ENCODE measurements at places on chromosomes 16 and 17.
A peak's percentile ranks its signal among the peaks of the same experiment; 100 is the strongest.

DNA sequence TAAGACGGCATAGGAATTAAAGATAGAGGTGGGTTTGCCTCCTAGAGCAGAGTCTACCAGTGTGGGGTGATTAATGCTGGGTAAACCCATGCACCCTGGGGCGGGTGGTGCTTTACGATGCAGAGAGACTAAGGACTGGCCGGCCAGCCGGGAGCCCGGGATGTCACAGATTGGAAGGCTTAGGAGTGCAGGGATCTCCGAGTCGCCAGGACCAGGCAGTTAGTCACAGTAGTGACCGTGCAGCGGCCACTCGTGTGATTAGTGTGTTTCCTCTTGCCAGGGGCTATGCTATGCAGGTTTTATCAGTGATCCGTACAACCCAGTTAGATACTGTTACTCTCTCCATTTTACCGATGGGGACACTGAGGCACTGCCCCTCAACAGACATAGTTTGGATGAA is 10.4 kb downstream of the CMIP start:
- no peak for DNase-seq

- no peak for DNase-seq
These were observed 22.7 kb downstream of the USP22 start for GRCh38 chr17:21019976-21020586.

DNA sequence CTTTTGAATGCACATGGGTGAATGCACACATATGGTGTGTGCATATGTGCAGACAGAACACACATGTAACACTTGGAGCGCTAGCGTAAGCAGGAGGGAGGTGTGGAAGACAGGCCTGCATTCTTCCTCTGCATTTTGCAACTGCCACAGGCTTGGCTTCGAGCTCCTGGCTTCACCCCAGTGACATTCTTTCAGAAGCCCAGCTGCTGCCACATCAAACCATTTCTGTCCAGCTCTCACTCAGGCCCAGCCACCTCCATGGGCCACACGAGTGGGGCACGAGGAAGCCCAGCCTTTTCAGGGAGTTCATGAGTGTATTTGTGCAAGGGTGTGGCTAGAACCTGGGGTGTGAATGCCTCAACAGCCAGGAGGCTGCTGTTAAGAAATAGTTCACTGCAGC is 18.8 kb downstream of the LGALS3BP start:
- no peak for DNase-seq

GRCh38 chr16:61858988-61859387 is 177.2 kb downstream of the CDH8 start:
- DNase-seq = no peak

- no peak for DNase-seq
These were observed 4.1 kb downstream of the DDX5 start for GRCh38 chr17:64502021-64502420.

DNA sequence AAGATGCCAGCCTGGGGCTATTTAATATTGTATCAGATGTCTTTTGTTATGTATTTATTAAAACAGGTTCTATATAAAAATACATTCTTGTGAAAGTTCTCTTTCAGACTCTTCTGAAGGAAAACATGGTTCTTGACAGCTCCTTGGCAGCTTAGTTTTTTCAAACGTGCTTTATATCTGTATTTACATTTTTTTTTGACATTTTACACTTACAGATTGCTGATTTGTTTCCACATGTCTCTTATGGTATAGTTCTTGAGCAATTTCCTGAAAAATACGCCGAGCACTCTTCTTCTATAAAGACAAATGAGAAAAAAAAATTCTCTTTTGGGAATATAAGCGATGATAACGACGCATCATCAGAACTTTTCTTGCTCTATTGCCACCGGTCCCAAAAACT is 9.5 kb downstream of the IGSF6 start:
- no peak for DNase-seq

GRCh38 chr17:40956401-40957254 is 10.1 kb downstream of the KRT39 start:
- no peak for DNase-seq

DNA sequence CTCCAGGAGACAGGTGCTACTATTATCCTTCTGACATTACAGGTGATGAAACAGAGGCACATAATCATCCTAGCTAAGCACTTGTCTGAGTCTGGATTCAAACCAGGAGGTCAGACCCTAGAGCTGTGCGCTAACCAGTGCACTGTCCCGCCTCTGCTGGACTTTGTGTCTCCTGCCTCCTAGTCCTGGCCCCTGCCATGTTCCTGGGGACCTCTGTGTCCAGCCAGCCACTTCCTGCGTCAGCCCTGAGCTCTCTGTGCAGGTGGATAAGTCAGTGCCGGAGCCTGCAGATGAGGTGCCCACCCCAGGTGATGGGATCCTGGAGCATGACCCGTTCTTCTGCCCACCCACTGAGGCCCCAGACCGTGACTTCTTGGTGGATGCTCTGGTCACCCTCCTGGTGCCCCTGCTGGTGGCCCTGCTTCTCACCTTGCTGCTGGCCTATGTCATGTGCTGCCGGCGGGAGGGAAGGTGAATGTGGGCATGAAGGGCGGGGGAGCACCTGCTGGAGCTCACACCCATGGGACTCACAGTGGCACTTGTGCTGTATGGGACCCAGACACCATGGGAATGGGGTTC is 4.2 kb downstream of the SGCA start:
- no peak for DNase-seq

DNA sequence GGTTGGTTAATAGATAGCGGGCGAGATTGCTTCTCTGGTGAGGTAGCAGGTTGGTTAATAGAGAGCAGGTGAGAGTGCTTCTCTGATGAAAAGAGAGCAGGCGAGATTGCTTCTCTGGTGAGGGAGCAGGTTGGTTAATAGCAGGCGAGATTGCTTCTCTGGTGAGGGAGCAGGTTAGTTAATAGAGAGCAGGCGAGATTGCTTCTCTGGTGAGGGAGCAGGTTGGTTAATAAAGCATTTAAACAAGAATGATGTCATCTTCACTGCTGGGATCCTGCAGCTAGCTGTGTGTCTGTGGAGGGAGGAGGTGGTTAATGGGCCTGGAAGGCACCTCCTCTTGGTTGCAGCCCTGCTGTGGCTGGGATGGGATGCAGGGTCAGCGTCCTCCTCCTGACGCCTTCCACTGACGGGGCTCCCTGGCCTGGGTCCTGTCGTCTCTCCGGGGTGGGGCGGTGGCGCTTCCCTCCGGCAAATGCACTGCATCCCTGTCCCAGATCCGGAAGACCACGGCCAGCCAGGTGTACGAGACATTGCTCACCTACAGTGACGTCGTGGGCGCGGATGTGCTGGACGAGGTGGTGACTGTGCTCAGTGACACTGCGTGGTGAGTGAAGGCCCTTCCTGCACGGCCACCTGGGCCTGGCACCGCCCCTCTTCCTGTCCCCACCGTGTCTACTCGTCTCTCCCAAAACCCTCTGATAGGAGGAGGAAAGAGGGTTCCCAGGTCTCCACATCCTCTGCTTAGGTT is 99.2 kb upstream of the ZNF750 start:
- DNase-seq = no peak

GRCh38 chr16:10325783-10326543 is 59.9 kb upstream of the ATF7IP2 start:
- no peak for DNase-seq

DNA sequence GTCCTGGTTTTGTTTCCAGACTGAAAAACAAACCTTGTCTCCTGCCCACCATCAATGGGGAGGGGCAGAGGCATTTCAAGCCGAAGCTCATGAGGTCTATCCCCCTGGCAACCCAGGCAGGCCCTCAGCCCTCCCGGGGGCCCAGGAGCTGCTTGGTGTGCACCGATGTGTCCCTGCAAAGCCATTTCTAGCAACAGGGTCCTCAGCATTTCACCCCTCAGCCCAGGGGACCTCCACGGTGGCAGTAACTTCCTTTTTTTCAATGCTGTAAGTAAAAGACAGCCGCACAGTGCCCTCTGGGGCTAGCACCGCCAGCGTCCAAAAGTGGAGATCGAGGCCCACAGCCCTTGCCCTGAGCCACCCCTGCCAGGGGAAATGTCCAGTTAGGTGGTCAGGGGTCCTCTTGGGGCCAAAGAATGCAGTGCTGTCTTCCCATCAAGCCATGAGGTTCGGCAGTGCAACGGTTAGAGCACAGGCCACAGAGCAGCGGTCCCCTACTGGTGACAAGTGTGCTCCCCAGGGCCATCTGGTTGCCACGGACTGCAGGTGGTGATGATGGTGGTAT is 79.9 kb downstream of the LITAF start:
- no peak for DNase-seq

- no peak for DNase-seq
These were observed 30.7 kb downstream of the YPEL2 start for GRCh38 chr17:59361916-59362810.

DNA sequence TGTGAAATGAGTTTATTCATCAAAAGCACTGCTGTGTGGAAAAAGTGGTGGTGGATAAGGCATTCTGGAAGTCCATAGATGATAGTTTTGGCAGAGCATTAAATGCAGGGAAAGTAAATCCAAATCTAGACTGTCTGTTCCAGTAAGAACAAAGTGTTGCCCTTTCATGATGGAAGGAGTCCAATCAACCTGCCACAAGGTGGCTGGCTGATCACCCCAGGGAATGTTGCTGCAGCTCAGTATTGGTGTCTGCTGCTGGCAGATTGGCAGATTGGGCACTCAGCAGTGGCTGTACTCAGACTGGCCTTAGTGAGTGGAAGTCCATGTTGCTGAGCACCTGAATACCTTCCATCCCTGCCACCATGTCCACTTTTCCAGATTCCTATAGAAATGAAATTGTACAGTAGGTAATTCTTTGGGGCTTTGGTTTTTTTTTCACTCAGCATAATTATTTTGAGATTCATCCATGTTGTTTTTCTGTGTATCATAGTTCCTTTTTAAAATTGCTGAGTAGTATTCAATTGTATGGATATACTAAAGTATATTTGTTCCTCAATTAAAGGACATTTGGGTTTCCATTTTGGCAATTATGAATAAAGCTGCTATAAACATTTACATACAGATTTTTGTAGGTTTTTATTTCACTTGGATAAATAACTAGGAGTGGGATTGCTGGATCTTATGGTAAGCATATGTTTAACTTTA is 14.3 kb downstream of the DYNLL2 start:
- no peak for DNase-seq

- no peak for DNase-seq
These were observed 610 bp downstream of the DOC2A start for GRCh38 chr16:30009990-30010843.

GRCh38 chr17:22171631-22172030 is 479.3 kb downstream of the KCNJ18 start:
- no peak for DNase-seq

DNA sequence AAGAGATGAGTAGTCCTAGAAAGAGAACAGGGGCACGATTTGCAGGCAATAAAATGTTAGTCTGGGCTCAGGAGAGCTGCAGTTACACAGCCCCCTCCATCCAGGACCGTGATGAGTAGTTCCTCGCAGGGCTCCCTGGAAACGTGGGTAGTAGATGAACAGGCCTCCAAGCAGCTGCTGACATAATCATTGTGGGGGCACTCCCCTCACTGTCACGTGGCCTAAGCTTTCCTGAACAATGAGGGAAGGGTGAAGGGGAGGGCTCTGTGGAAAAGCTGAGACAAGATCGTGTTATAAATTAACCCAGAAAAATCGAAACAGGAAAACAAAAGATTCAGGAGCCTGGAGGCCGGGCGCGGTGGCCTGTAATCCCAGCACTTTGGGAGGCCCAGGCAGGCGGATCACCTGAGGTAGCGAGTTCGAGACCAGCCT is 1.3 kb upstream of the PER1 start:
- DNase-seq = peak; percentile 73

DNA sequence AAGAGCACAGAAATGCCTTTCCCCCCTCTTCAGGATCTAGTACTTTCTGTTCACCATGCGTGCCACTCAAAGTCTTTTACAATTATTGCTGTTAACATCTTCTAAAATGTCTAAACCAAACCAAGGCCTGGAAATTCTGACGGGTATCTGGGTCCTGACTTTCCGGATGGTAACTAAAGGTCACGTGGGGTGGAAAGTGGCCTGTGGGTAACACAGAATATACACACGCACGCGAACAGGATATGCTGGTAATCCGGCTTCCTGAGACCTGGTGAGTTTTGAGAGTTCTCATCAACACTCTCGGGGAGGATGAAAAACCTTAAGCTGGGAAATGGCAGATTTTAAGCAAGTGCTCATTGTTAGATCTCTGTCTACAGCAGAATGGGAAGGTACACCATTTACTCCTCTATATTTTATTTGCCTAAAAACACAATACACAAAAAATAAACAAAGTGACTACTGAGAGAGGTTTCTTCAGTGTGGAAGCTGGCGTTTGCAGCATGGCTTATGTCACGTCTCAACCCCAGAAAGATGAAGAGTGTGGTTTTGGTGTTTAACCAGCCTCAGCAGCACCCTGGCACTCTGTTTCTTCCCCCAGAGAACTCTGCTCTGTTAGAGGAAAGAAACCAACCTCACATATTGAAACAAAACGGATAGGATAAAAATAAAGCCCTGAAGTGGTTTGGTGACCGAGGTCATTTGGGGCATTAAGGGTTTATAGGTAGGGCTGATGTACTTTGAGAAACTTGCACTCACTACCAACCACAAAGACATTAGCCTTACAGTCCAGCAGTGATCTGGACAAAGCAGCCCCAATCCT is 37.3 kb downstream of the SMG6 start:
- DNase-seq = no peak

GRCh38 chr17:57925361-57925990 is 29.7 kb downstream of the CUEDC1 start:
- DNase-seq = no peak

- no peak for DNase-seq
These were observed 13.4 kb downstream of the GINS2 start for GRCh38 chr16:85675251-85675874.

DNA sequence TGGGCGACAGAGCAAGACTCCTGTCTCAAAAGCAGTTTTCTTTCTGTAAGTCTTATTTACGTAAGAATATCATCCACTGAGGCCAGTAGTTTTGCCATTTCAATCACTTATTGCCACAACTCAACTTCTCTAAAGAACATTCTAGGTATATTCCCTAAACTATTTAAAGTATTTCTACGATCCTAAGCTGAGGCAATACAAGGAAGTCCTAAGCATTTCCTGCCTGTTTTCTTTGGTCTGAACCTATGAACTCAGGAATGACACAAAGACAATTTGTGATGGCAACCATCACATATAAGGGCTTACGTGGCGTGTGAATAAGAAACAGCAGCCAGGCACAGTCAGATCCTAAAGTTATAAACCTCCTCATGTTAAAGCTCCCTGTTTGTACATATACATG is 14.2 kb downstream of the USP36 start:
- no peak for DNase-seq

DNA sequence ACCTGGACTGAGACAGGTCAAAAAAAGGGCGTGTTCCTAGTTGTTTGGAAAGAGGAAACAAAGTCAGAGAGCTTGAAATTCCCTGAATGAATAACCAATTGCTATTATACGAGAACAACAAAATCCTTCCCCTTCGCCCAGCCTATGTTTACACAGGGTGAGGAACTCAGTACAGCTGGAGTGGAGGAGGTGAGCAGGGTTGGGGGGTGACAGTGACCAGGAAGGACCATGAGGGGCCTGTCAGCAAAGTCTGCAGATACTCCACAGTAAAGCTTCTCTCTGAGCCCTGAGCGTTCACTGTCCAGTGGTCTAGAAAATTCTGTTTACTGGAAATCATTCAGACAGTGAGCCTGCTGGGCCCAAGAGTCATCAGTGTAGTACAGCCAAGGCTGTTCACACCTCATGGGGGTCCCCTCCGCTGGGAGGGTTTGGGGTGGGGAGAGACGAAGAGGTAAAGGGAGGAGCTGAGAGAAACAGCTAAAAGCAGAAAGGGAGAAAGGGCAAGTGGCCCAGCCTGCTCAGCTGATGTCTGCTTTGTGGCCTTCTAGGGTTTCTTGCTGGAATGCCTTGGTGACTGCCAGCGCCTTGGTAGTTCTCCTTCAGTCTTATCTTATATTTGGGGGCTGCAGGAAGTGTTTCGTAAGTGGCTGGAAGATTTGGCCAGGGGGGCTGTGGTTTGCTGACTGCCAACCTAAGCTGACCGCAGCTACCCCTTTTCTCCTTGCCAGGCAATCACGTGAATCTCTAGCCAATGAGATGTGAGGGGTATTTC is 5.7 kb downstream of the DUSP3 start:
- DNase-seq = no peak
